ENCODE measurements at places on chromosomes 11 and 22.

- no peak for DNase-seq
Observed at GRCh38 chr22:29625090-29625825, 21.8 kb downstream of the NF2 start.

DNA sequence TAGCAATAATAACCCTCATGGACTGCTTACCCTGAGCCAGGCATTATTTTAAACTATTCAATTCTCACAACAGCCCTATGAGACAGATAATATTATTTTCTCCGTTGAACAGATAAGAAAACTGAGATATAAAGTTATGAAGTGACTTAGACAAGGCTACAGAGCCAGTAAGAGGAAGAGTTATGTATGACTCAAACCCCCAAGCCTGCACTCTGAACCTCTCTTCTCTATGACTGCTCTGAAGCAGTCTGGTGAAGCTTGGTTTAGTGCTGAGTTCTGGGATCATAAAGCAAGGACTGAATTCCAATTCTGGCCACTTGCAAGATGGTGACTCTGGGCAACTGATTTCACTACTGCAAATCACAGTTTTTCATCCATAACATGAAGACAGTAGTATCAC lies 34.5 kb downstream of the TNKS1BP1 start:
- DNase-seq = no peak

- peak; percentile 99 for DNase-seq
Observed at GRCh38 chr11:119691701-119692539, 37.1 kb downstream of the NECTIN1 start.

DNA sequence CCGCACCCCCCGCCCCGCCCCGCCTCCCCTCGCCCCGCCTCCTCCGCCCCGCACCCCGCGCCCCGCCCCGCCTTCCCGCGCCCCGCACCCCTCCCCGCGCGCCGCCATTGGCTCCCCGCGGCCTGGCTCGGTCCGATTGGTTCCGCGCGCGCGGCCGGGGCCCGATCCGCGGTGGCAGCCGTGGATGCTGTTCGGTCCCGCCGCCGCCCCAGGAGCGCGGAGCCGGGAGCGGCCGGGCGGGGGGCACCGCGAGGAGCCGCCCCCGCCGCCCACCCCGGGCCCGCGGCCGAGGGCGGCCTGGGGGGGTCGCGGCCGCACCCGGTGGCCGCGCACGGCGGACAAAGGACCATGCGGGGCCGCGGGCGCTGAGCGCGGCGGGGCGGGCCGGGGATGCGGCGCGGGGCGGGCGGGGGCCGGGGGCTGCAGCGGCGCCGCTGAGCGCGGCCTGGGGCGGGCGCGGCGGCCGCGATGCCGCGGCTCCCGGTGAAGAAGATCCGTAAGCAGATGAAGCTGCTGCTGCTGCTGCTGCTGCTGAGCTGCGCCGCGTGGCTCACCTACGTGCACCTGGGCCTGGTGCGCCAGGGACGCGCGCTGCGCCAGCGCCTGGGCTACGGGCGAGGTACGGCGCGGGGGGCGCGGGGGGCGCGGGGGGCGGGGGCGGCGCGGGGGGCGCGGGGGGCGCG lies at the start of gene B4GALNT4:
B4GALNT4 (plus strand) TSS at position 164 of the 683 bp plus-strand sequence; CDS start at position 469, 305 bp downstream.
- no peak for DNase-seq

GRCh38 chr11:6941970-6942369 lies 15.7 kb downstream of the ZNF215 start:
- no peak for DNase-seq

DNA sequence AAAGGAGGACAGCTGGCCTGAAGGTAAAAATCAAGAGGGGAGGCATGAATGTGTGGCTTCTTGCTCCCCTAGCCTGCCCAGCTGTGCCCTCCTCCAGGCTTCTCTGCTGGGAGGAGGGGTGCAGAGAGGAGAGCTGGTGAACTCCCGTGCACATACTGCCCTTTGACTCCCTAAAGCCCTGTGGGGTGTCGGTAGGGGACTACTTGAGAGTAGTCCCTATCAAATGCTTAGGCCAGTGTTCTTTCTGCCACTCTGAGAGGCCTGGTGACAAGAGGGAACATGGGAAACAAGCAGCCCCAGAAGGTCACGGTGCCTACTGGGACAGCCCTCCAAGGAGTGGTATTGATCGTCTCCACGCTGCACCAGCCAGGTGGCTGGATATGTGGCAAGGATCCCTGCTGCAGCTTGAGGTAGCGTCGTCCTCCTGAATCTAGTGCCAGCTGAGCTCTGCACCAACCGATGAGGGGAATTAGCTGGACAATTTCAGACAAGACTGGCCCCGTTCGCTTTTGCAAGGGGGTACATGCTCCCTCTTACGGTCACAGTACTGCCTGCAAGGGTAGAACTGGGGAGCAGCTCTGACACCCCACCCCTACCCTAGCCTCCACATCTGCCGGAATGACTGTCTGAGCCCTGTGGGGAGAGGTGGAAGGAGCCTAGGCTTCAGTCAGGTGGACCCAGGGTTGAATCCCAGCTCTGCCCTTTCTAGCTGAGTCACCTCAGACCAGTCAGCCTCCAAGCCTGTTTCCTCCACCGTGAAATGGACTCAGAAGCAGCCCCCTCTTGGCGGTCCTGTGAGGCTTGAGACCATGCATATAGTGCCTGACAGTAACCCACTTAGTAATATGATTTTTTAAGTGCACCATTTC lies 17.1 kb upstream of the C11orf96 start:
- DNase-seq = no peak

- DNase-seq = no peak
Observed at GRCh38 chr11:118892964-118893363, 9.3 kb downstream of the CXCR5 start.

GRCh38 chr11:108543316-108543964 lies 45.3 kb upstream of the POGLUT3 start:
- no peak for DNase-seq

DNA sequence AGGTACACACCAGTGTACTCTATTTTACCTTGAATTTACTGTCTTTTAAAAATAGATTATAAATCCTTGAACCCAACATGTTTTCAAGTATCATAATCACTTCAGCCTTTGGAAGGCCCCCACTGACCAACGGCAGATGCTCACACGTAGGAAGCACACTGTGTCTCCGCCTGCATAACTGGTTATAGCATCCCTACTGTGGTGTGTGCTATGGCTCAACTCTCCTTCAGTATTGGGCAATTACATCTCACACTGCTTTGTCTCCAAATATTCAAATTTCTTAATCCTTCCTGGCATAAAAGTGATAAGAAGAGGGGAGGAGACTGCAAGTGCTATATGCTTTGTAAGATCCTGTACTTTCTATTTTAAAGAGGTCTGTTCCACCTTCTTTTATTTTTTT lies 165.7 kb downstream of the CADM1 start:
- DNase-seq = no peak

GRCh38 chr11:83694191-83694910 lies 408.2 kb upstream of the CCDC90B start:
- DNase-seq = no peak

GRCh38 chr11:73916435-73916834 lies 34.4 kb upstream of the DNAJB13 start:
- DNase-seq = peak; percentile 26

DNA sequence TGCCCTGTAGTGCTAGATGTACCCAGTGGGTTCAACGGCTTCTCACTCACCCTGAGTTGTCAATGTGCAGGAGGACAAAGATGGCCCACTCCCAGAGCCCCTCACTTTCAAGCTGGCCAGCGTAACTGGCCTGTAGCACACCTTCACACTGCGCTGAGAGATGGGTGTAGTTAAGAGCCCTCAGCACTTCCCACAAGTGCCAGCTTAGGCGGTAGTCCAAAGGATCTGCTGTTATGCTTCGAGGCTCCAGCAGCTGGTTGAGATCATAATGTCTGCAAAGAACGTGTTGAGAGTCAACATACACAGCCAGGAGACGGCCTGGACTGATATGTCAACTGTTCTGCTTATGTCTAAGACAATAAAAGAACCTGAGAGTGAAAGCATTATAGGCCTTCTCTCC lies 14.7 kb upstream of the CHRNA10 start:
- no peak for DNase-seq

GRCh38 chr11:35523331-35523768 lies 2.1 kb downstream of the PAMR1 start:
- no peak for DNase-seq

DNA sequence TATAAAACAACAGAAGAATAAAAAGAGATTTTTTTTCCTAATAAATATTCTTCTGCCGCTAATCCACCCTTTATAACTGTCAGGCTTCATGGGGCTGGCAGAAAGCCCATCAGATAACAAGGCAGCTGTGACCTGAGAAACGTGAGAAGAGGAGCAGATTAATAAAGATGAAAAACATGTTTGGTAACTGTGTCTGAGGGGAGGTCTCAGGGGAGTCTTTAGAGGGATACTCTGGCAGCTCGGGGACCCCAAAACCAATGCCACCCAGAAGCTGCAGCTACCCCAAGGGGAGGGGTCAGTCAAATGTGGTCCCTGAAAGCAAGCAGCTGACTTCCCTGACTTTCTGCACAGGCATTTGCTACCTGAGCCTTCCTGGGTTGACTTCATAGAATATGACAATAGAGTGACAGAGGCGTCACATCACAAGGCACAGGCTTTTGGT lies 48.4 kb upstream of the POU2AF1 start:
- DNase-seq = no peak

- no peak for DNase-seq
Observed at GRCh38 chr11:98564881-98565280, 455.9 kb upstream of the CNTN5 start.

GRCh38 chr11:17765356-17766072 lies 30.9 kb downstream of the KCNC1 start:
- DNase-seq = no peak

- no peak for DNase-seq
Observed at GRCh38 chr22:43669190-43669589, 142.9 kb downstream of the EFCAB6 start.

- DNase-seq = no peak
Observed at GRCh38 chr11:72702096-72702495, 27.9 kb upstream of the PDE2A start.

DNA sequence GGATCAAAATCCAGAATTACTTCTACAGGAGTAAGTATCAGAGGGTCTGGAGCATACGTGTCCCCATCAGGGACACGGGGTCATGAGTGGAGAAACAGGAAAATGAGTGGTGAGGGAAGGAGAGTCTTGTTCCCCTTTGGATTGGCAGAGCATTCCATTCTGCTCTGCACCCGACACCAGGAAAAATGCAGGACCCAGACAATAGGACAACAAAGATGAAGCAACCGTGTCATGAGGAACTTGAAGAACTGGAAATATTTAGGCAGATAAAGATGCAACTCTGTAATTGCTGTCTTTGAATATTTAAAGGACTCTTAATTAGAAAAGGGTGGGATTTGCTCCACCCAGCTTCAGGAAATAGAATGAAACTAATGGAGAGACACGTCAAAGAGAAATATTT lies 89.0 kb upstream of the BLID start:
- DNase-seq = no peak

DNA sequence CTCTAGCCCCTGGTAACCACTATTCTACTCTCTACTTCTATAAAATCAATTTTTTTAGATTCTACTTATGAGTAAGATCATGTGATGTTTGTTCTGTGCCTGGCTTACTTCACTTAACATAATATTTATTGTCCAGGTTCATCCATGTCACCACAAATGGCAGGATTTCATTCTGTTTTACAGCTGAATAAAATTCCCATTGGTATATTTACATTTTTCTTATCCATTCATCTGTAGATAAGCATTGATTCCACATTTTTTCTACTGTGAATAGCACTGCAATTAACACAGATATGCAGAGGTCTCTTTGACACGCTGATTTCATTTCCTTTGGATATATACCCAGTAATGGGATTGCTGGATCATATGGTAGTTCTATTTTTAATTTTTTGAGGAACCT lies 15.8 kb downstream of the SLC25A17 start:
- DNase-seq = no peak

DNA sequence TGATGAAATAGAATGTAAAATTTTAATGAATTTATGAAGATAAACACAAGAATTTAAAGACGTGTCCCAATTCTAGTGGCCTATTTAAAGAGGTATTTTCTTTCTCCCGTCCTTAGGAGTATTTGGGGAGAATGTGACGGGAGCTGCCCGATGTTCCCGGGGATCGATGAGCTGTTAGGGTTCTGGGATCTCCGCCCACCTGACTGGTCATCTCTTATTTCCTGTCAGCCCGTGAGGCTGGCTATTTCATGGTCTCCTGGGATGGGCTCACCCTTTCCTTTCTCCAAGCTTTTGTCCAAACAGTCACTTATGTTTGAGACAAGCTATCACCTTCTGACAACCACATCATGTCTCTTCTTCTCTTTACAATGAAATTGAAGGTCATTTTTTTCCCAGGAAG lies 16.9 kb upstream of the CLMP start:
- DNase-seq = no peak

Measured in epithelial cell of prostate (primary cell).